ENCODE measurements at places on chromosomes 12 and 14.

DNA sequence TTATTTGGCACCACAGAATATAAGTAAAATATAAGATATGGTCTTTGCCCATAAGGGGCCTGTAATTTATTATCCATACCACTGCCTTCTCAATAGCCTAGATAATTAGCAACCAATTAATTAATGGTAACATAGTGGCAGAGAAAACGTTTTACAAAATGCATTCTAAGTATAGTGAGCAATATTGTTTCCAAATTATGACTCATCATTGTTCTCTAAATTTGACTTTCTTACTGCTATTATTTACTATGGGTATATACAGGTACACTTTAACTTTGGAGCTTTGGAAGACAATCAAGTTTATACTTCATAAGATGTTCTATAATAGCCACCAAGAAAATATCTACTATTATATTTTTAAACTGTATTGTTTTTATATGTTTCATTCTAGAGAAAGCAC lies 26.7 kb downstream of the DCP1B start:
- DNase-seq: no peak

GRCh38 chr12:71838676-71839075 lies 883 bp upstream of the TBC1D15 start:
- no peak for DNase-seq

- DNase-seq: peak; percentile 99
Observed at GRCh38 chr12:114684098-114684869, at the start of gene TBX3. Gene TBX3 (minus strand): TSS chr12:114684175. CDS start chr12:114683200, 975 bp downstream.

DNA sequence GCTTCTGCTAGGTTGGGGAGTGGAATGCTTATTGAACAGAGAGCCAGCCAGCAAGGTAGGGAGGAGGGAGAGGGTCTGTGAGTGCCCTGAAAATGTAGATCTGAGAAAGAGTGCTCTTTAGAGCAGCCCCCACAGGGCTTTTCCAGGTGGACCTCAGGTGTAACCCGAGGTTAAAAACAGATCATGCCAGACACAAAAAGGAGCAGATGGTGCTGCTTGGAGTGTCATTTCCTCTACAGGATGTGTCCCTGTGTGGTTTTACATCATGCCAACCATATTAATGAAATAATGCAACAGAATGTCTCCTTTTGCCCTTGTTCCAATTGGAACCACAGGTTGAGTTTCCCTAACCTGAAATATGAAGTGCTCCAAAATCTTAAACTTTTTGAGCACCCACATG lies 6.4 kb downstream of the SUSD6 start:
- DNase-seq: no peak

DNA sequence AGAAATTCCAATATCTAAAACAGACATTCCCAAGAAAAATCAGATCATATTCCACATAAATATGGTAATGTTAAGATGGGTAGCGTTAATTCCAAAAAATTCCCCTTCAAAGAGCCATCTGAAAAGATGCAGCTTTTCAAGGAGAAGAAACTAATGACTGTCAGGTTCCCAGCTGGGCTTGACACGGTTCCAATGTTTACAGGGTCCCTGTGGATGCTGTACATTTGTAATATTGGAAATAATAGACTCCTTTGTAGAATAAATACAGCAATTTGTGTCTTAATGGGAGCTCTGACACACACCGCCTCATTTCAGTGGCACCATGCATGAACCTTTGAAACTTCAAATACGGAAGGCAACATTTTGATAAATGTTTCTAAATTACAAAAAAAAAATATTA lies 140.6 kb downstream of the ITPR2 start:
- no peak for DNase-seq

DNA sequence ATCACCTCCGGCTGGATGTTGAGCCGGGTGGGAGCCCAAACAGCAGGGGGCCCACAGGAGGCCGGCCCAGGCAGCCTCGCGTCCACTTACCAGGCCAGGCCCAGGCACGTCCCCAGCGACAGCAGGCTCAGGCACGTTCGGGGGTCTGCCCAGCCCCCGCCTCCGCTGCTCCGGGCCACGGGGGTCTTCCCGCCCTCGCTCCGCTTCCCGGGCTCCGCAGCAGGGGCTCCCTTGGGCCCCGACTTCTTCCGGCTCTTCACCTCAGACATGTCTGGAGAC lies 216 bp downstream of the IKBIP start:
- no peak for DNase-seq

DNA sequence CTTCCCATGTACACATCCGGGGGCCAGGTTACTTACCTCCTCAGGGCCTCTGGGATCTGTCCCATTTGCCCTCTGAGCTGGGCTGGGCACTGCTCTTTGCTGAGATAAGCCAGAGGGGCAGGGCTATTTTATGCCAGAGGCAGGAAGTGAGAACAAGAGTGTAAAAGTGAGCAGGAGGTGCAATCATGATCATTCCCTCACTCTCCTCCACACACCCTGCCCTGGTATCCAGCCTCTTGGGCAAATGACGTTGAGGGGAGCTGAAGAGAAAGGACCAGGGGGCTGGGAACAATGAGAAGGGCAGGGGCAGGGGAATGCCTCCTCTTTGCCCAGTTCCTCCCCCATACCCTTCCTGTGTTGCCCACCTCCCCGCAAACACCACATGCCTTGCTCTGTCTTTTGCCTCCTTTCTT lies 4.2 kb downstream of the LPAR5 start:
- DNase-seq: no peak

GRCh38 chr14:32426028-32426427 lies 96.9 kb downstream of the AKAP6 start:
- no peak for DNase-seq

- no peak for DNase-seq
Observed at GRCh38 chr14:70808416-70809224, 693 bp downstream of the MAP3K9 start.

GRCh38 chr14:42027271-42027670 lies 420.6 kb downstream of the LRFN5 start:
- DNase-seq: no peak

DNA sequence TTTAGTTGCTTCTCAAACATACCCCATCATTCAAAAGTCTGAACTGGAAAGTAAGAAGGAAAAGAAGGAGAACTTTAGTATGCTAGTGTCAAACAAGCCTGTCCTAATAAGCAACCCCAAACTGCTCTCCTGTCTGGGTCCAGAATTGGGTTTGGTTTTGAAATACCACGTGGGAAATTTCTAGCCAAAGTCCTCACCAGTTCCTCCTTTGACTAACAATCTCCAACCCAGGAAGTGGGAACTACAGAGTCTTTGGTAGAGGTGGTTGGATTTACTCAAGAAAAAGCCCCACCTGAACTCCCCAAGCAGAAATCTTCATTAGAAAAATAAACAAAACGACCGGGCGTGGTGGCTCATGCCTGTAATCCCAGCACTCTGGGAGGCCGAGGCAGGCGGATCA lies 17.4 kb upstream of the EIF4B start:
- DNase-seq: no peak

DNA sequence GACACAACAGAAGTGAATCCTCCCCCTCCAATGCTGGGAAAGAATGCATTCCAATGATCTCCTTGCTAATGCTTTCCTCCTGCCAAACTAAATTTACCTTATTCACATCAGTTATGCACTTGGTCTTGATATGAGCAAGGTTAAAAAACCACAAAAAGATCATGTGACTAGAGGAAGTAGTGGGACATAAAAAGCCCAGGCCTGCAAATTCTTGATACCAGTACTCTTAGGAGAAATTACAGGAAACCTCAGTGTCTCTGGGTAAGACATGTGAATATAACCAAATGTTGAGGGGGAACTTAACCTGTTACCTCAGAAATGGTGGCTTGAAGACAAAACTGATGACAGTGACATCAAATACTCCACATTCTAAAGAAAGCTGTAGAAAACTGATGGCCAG lies 427.1 kb downstream of the RPS29 start:
- no peak for DNase-seq

DNA sequence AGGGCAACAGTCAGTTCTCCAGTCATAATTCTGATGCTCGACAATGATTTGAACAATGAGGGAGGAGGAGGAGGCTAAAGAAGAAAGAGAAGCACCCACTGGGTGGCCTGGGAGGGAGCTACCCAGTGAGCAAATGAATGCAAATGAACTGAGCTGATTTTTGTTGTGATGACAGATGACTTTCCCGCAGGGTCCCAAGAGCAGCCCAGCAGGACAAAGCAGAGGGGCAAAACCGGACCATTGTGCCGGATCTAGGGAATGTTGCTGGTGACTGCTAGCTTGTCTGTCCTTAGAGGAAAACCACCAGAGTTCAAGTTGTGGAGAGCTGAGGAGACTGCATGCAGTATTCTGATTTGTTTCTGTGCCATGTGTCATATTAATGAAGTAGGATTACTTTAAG lies 162.8 kb downstream of the MON2 start:
- DNase-seq: no peak

DNA sequence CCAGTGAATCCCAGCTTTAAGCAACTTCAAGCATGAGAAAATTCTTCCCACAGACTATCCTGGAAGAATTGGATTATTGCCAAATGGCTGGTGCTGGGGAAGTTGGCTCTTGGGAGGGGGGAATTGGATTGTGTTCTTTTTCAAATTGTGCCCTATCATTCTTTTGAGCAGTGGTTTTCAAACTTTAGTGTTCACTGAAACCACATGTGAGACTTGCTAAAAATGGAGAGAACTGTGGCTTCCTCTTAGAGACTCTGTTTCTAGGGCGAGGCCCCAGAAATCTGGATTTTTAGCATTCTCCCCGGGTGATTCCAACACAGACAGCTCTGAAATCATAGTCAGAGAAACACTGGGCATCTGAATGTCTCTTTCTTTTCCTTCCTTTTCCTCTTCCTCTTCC lies 14.3 kb upstream of the OTUB2 start:
- DNase-seq: no peak

- DNase-seq: no peak
Observed at GRCh38 chr12:95202691-95203486, 14.4 kb downstream of the FGD6 start.

- no peak for DNase-seq
Observed at GRCh38 chr12:26921886-26922285, 15.9 kb downstream of the INTS13 start.

GRCh38 chr12:42570076-42570475 lies 19.5 kb downstream of the PRICKLE1 start:
- no peak for DNase-seq

- DNase-seq: peak; percentile 7
Observed at GRCh38 chr12:70719672-70720420, 82.6 kb upstream of the PTPRB start.

- no peak for DNase-seq
Observed at GRCh38 chr14:94850309-94851211, 80.6 kb upstream of the GSC start.

- peak; percentile 99 for DNase-seq
Observed at GRCh38 chr14:61472011-61472672, 150.8 kb downstream of the PRKCH start.

- DNase-seq: no peak
Observed at GRCh38 chr12:108800591-108800990, 56.8 kb downstream of the SSH1 start.

- DNase-seq: no peak
Observed at GRCh38 chr14:99791476-99792209, 1.6 kb upstream of the EML1 start.
